Activated gamma-delta T cell (primary cell): ENCODE measurements at places on chromosomes 2 and 18.

- no peak for DNase-seq
Measured at GRCh38 chr18:24543795-24544498, 83.5 kb downstream of the HRH4 start.

DNA sequence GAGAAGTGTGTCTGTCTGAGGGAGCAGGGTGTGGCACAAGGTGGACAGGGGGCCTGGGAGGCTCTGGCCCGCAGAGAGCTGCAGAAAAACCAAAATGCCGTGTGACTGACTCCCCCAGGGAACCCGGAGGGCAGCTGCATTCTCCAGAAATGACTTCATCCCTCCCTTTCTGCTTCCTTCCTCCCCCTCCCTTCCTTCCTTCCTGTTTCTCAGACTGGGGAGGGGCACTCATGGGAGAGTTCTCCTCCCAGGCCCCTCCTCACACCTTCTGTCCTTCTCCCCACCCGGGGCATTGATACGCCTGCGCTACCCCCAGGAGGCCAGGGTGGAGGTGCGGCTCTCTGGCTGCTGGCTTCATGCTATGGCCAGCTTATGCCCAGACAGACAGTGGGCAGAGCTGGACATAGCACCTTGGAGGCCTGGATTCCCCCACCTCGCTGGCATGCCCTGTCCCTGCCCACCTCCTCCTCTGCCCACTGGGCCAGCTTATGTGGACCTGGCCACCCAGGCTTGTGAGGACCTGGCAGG is 8.2 kb upstream of the GPR17 start:
- DNase-seq: no peak

DNA sequence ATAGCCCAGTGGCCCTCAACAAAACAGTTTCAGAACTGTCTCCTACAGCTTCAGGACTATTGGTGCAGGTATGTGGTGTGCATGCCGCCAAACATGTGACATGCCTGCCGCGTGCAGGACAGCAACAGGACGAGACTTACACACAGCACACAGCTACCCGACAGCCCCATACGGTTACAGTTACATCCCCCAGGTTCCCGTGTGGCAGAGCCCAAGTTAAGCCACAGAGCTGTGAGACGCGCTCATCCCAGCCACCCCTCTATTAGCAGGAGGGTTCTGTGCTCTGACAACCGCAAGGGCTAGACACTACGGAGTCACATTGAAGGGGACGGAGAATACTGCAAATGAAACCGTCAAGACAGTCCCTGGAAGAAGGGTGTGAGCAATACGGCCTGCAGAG is 16.4 kb upstream of the TUBB6 start:
- no peak for DNase-seq

- DNase-seq: no peak
Measured at GRCh38 chr2:273333-273732, 8.6 kb downstream of the ACP1 start.

DNA sequence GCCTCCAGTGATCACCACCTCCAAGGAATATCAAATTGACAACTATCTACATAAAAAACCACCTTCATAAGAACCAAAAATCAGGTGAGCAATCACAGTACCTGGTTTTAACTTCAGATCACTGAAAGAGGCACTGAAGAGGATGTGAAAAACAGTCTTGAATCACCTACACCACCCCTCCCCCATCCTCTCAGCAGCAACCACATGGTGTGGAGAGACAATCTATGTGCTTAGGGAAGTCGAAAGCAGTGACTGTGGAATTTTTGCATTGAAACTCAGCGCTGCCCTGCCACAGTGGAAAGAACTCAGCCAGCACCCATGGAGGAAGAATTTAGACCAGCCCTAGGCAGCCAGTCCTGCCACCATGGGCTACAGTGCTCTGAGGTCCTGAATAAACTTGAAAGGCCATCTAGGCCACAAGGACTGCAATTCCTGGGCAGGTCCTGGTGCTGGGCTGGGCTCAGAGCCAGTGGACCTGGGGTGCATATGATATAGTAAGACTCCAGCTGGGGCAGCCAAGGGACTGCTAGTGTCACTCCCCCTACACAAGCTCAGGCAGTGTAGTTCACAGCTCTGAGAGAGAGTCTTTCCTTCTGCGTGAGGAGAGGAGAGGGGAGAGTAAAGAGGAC is 75.6 kb downstream of the ATL2 start:
- DNase-seq: no peak

DNA sequence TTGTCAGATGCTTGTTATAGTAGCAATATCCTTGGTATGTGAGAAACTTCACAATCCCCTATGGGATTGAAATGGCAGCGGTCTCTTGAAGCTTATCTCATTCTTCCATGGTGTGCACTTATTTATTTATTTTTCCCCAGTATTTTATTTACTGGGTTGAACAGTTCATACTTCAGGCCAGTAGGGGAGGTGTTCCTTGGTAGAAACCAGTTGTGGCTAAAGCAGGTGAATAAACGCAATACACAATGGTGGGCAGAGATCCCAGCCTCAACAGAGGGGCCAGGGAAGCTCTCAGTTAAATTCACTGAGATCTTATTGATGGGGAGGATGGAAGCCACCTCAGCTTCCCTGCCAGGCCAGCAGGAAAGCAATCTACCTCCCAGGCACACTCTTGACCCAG is 93.7 kb upstream of the SRD5A2 start:
- no peak for DNase-seq

- no peak for DNase-seq
Measured at GRCh38 chr2:197007716-197008628, 81.5 kb upstream of the PGAP1 start.

GRCh38 chr2:223433461-223433860 is 168.7 kb downstream of the SCG2 start:
- no peak for DNase-seq

GRCh38 chr2:161982548-161983330 is 91.3 kb downstream of the DPP4 start:
- no peak for DNase-seq

DNA sequence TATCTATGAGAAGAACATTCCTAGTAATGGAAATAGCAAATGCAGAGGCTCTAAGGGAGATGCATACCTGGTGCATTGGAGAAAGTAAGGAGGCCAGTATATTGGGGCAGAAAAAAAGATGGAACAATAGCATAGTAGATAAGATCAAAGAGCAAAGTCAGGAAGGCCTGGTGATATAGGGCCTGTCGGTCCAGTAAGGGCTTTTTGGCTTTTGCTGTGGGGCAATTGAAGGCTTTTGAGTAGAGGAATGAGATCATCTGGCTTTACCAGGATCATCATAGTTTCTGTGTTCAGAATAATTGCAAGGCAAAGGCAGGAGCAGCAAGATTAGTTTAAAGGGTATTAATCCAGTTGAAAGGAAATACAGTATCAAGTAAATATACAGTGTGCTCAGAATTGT is 111.8 kb downstream of the EHBP1 start:
- DNase-seq: no peak

DNA sequence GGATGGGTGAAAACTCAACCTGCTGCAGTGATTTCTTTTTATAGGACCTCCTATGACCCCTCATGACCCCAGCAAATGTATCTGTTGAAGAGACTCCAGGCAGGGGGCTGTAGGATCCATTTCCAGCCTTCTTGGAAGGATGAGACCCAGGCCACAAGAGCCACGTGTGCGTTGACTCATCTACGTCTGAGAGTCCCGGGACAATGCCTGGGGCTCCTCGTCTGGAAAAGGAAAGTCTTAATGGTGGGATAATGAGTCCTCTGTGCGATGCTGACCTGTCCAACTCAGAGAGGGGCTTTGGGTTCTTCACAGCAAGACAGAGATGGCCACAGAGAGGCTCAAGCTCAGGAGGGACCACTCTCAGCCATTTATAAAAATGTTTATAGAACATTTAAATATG is 80.8 kb downstream of the SMIM21 start:
- no peak for DNase-seq

- no peak for DNase-seq
Measured at GRCh38 chr2:18546567-18546966, 13.9 kb downstream of the RDH14 start.

DNA sequence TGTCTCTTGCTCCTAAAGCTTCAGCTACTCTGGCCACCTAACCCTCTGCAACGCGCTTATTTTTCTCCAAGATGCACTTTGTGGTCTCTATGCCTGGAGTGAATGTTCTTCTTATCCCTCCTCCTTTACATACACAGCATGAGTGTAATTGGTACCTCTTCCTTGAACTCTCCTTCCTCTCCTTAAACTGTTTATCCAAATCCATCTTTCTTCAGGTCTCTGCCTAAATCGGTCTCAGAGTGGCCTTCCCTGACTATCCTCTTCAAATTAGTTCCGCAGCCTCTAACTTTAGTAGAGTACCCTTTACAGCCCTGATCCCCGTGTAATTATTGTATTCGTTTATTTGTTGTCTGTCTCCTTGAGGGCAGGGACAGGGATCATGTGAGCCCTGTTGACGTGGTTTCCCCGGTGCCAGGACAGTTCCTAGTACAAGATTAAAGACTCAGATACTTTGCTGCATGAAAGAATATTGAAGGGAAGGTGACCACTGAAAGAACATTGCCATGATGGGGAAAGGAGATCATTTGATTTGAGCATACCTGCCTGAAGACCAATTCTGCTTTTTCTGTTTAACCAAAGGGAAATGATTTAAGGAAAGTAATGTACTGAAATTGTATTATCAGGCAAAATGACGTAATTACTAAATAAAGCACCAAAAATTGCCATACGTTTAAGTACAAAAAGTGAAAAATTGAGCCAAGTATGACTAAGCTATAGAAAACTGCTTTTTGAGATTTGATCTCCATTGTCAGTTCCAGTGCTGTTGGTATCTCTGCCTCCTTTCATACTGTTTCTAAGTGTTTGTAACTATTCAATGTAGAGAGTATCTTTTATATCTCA is 1.2 kb downstream of the CNOT9 start:
- no peak for DNase-seq

- DNase-seq: no peak
Measured at GRCh38 chr2:205002390-205002789, 457.1 kb downstream of the PARD3B start.

- DNase-seq: no peak
Measured at GRCh38 chr2:72362733-72363132, 215.1 kb upstream of the CYP26B1 start.

GRCh38 chr2:132256251-132256902 is 94.6 kb upstream of the ANKRD30BL start:
- no peak for DNase-seq

DNA sequence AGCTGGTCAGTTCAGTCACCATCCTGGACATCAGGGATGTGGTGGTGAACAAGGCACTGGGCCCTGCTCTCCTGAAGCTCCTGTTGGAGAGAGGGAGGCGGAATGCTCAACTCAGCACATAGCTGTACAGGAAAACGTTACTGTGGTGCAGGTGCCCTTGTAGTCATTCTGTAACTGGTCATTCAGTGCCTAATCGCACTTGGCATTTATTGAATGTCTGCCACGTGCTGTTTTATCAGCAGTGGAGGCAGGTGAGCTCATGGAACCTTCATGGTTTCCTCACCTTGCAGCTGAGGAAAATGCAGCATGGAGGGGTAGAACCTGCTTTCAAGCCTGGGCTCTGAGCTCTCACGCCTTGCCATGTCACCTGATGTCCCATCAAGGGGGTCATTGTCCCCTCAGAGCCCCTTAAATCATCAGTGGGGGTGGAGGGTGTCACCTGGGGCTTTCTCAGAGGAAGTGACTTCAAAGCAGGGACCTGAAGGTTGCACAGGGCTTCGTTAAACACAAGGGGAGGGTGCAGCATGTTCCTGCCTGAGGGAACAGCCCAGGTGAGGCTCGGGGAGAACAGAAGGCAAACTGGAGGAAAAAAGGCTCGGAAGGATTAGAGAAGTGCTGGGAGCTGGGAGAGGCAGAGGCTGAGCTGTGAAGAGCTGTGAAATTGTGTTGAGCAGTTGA is 56.0 kb upstream of the RPL31 start:
- DNase-seq: no peak

DNA sequence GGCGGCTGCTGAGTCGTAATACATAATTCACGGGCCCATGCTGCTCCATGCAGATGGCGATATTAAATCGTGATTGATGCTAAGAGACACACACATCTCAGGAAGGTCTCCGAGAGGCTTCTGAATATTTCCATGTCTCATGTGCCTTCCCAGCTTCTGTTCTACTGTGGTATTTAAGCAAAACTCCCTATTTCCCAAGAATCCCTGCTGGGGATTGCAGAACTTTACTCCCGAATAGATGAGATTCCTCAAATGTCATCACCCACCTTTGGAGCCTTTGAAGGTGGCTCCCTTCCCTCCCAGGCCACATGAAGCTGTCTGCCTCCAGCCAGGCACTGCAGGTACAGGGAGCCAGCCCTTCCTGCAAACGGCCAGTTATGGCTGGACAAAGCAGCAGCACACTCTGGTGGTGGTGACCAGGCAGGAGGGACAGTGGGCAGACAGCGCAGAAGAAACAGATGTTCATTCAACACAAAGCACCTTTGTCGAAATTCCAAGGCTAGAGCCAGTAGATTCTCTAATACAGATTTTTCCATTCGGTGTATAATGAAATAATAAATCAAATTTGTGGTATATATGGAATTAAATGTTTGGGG is 14.1 kb downstream of the NRP2 start:
- DNase-seq: no peak

DNA sequence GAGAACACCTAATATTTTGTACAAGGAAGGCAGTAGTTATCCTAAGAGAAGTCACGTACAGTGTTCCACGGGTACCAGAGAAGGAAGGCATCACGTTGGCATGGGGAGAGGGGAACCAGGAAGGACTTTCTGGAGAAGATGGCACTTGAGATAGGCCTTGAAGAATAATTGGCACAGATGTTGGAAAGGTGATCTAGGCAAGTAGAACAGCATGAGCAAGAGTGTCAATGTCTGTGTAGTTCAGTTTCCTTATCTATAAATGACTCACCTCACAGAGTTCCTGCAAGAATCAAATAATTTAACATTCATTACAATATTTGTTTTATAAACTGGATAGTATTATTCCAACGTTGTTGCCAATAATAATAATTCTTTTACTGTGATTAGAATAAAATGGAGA is 48.3 kb upstream of the BZW1 start:
- DNase-seq: no peak

GRCh38 chr2:64975232-64975821 is 13.9 kb upstream of the SLC1A4 start:
- no peak for DNase-seq

DNA sequence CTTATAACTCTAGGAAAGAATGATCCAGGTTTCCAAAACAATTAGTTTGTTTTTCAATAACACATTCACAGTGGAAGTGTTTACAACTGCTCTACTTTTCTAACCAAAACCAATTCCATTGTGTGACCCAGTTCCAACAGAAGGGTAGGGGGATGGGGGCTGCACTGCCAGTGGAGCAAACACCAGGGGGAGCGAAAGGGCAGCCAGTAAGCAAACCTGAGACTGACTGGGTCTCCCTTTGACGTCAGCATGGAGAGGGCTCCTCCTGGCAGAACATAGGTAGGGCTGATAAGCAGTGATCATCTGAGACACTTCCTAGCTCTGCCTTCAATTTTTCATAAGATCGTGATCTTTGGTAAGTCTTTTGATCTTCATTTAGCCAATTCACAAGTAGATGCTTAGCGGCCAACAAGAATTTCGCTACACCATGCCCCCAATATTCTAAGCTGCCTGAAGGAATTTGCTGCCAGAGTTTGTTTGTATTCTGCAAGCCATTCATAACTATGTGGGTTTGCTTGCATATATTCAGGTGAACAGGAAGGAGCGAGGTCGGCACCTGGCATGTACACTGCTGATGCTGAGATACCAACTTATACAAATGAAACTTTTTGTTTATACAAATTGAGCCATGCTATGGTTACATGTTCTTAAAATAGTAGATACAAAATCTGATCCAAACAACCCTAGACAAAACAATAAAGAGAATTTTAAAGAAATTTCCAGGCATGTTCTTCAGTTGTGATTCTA is 45.9 kb downstream of the ST6GAL2 start:
- DNase-seq: no peak
